NCI-H69 (cell line): ENCODE measurements at places on chromosomes 5 and 9.

DNA sequence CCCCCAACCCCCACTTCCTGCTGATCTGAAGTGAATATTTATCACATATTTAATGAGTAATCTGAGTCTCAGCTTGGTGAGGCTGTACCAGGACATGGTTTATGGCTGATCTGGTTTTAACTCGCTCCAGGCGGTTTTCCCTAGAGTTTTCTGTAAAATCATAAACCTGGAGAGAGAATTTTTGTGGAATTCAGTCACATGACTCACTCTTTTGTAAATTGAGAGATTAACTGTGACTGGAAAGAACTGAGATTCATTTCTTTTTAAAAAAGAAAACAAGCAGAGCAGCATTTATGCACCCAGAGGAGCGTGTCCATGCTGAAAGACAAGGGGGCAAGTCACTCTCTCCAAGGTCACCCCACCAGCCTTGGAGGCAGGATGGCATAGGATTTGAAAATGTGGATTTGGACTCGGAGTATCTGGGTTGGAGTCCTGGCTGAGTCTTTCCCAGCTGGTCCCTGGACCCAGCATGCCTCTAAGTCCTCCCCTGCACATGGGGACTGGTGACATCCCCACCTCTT, 81.8 kb downstream of the ZNF618 start:
- no peak for DNase-seq

- DNase-seq, result peak; percentile 48
Observed at GRCh38 chr9:77793849-77794248, 145.7 kb upstream of the GNA14 start.

- no peak for DNase-seq
Observed at GRCh38 chr9:82547995-82548394, 514.9 kb downstream of the RASEF start.

- DNase-seq, result no peak
Observed at GRCh38 chr9:129633848-129634247, 7.9 kb downstream of the NTMT1 start.

DNA sequence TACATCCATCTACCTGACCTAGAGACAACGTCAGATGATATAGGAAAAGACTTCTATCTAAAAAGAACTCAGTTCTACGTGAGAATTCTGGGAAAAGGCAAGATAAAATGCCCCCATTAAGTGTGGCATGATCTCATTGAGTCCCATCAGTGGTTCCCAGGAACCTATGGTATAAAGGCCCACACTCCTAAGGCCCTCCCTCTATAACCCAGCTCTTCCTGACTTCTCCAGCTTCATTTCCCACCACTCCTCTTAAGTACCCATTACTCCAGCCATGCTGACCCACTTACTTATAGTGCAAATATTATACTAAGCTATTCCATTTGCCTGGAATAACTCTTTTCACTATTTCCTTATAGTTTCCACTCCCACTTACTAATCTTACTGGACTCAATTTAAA, 95.4 kb upstream of the NR5A1 start:
- DNase-seq, result no peak

- no peak for DNase-seq
Observed at GRCh38 chr9:91234523-91234922, 127.2 kb downstream of the AUH start.

DNA sequence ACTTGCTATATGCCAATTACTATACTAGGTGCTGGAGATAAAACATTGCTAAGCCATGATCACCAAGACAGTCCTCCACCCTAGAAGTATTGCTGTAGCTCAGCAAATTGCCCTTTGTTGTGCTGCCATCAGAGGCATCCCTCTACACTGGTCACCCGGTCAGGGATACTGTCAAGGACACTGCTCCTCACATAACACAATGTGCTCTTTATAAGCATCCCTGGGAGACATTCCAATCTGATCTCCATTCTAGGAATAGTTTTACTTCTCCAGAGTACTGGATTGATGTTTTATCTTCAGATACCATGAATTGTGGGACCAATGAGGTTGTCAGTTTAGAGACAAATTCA, 10.4 kb upstream of the DNAJA1 start:
- DNase-seq, result no peak

- no peak for DNase-seq
Observed at GRCh38 chr9:98047002-98047401, 9.5 kb upstream of the NANS start.

DNA sequence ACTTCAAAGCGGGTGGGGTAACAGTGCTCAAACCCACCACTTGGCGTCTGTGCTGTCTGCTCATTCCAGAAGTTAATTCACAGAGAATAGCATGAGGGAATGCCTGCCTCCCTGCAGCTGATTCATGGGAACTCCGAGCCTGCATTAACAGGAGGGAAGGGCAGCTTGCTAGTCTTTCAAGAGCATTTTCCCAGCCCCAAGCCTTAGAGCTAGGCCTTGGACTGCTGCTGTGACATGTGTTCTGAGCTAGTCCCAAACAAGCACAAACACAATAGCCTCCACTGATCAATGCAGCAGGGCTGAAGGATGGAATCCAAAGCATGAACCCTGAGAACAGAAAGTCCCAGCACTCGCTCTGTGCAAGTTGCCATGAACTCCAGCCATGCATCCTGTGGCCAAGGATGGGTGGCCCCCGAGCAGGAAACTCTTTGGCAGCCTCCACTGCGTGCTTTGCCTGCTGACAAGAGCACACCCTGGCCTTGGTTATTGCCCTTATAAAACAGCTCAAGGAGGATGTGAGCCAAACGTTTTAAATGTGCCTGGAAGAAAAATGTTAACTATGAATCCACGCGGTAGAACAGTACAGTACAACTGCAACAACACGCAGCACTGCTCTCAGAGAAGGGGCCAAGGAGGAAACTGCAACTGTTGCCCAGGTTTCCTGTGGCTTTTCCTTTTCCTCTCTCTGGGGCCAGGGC, 653.1 kb upstream of the KLF4 start:
- no peak for DNase-seq

DNA sequence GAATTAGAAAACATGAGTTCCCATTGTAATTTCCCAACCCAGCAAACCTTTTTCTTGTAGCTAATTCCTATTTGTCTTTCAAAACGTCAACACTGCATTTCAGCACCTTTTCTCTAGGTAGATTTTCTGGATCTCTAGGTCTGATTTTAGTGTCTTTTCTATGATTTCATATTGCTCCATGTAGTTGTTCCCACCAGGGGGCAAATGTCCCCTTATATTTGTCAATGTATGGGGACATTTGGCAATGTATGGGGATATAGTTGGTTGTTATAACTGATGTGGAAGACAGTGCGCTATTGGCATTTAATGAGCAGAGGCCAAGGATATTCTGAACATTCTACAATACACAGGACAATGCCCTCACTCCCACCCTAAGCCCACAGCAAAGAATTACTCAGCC, 273.9 kb upstream of the ADRA1B start:
- no peak for DNase-seq

DNA sequence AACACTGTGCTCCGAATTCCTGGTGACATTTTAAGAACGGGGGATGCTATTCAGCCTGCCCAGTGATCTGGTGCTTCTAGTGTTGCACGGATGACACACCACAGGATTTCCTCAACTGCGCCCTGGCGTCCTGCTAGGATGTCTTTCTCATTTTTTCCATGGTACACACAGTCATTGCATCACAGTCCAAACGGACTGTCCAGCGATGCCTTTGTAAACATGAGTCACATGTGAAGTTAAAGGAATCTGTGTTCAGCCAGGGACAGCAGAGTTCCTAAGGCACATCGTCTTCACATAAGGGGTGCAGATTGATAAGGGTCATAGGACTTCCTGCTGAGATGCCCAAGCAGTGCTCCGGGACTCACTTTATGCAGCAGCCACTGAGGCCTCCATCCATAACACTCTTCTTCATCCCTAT, 9.3 kb upstream of the PTPN3 start:
- no peak for DNase-seq

GRCh38 chr9:36125062-36125855, 11.3 kb upstream of the GLIPR2 start:
- no peak for DNase-seq

DNA sequence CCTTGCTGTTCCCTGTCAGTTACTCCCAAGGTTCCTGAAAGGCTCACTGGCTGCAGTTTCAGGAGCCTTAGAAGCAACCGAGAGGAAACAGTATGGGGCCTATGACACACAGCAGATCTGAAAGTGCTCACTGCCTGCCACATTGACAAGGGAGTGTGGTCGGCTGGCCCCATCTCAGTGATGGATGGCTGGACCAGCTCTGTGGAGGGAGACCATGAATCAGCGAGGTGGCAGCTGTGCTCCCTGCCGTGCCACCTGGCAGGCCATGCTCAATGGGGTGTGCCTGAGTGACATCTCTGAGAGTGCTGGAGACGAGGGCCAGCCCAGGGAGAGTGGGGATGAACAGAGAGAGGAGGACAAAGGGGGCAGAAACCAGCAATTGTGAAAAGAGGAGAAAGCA, 49.1 kb downstream of the DOCK2 start:
- DNase-seq, result peak; percentile 80

DNA sequence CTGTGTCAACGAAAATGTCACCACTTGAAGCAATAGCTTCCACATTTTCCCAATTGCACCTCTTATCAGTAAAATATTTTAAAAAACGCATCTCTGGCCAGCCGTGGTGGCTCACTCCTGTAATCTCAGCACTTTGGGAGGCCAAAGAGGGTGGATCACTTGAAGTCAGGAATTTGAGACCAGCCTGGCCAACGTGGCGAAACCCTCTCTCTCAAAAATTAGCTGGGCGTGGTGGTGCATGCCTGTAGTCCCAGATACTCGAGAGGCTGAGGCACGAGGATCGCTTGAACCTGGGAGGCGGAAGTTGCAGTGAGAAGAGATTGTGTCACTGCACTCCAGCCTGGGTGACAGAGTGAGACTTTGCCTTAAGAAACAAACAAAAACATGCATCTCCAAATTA, 210.1 kb upstream of the CHD1 start:
- no peak for DNase-seq

- DNase-seq, result no peak
Observed at GRCh38 chr9:76330034-76330433, 64.2 kb downstream of the RFK start.
